CD4-positive, alpha-beta T cell treated with Interleukin-10 for 1 hour (primary cell): ENCODE measurements at places on chromosomes 12 and 14.
A peak's percentile ranks its signal among the peaks of the same experiment; 100 is the strongest.

GRCh38 chr14:68677476-68677875 lies 115.4 kb downstream of the ZFP36L1 start:
- no peak for DNase-seq

DNA sequence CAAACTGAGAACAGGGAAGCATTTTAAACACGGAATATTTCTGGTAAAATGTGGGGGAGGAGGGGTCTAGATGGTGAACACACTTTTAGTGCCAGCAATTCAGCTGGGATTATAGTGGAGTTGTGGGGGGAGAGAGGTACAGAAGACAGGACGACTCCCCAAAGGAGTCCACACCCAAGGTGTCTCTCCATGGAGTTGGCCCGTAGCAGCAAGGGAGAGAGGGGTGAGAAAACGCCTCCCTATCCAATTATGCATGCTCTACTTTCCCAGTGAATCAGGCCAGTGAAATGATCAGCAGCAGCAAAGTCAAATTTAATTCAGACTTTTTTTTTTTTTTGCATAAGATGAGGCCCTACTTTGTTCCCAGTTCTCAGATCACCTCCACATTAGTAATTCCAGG lies 38.6 kb downstream of the BTG1 start:
- no peak for DNase-seq

DNA sequence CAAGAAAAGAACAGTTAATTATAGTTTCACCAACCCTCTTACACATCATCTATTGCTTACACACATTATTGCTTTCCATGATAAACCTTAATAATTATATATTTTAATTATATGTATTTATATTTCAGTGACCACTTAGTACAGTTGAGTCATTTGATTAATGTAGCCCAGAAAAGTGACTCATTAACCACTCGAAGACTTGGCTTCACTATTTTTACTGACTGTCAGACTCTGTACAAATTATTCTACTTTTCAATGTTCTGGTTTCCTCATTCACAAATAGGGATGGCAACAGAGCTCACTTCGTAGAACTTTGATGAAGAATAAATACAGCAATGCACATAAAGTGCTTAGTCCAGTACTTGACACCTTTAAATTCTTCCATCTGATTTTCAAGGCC lies 98.3 kb downstream of the CFAP54 start:
- no peak for DNase-seq

GRCh38 chr12:120841525-120841924 lies 62.6 kb downstream of the SPPL3 start:
- DNase-seq = no peak

GRCh38 chr12:80805106-80805505 lies 88.4 kb downstream of the MYF5 start:
- DNase-seq = no peak

GRCh38 chr12:108745641-108746040 lies 14.3 kb upstream of the CORO1C start:
- DNase-seq = no peak

DNA sequence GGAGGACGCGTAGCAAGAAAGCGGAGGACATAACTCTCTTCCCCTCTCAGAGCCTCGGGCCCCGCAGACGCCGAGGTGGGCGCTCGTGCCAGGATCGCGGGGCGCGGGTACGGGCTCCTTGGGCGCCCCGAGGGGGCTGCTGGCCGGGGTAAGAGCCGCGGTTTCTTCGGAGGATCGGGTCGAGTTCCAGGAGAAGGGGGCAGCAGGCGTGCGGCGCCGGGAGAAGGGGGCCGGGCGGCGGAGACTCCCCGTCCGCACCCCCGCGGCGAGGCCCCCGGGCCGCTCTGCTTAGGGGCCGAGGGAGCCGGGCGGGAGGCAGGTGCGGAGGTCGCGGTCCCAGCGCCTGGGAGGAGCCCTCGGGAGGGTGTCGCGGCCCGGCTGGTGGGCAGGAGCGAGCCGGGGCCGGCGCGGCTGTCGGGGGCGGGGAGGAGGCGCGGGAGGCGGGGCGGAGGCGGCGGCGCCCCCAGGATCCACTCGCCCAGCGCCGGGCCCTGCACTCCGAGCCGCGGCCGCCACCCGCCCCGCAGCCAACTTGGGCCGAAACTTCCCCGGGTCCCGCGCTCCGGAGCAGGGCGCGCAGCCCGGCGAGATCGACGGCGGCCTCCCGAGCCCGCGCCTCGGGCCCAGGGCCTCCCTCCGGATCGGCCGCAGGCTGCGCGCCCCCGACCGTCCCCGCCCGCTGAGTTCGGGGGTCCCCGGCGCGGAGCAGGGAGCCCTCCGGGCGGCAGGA lies 64.4 kb downstream of the FBXL14 start:
- peak; percentile 8 for DNase-seq

GRCh38 chr12:22234561-22234960 lies 99.9 kb downstream of the ST8SIA1 start:
- no peak for DNase-seq

- DNase-seq = no peak
Observed at GRCh38 chr14:99440278-99440677, 40.4 kb downstream of the SETD3 start.

GRCh38 chr12:51429700-51430099 lies 5.1 kb downstream of the SLC4A8 start:
- DNase-seq = no peak
